ENCODE measurements at places on chromosomes 16 and 17. TPM values are rescaled to one million over a fixed set of nuclear protein-coding genes. Genes with fewer than 3 reads are reported as not detected.

Gene MYH2
- total RNA-seq: not detected

DNA sequence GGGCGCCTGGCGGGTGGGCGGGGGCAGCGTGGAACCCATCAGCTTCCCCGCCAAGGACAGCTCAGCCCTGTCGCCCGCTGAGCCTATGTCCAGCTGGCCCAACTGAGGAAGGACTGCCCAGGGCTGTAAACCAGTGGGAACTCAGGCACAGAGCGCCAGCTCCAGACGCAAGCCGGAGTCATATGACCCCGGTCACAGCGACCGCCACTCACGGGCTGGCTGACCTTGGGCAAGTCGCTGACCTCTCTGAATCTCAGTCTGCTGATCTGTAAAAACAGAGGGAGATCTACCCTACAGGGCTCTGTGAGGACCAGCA, 170.0 kb downstream of the C16orf78 start:
- DNase-seq: no peak

Gene MCRIP2
- total RNA-seq: 34.9 TPM

DNA sequence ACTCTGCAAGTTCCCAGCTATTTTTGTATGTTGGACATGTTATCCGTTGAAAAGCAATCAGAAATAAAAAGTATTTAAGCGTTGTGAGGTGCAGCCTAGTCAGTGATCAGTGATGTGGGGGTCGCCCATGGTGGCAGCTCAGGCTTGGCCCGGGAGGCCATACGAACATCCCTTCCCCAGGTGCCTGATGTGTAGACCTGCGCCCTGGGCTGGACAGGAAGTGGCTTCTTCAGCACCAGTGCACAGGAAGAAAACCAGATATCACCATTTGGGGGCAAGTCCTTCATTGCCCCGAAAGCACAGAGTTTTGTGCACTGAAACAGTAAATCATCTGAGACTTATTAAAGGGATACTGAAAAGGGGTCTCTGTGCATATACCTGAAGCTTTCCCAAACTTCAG, 98.9 kb downstream of the SOCS1 start:
- DNase-seq: no peak

GRCh38 chr17:8955021-8955959, 10.2 kb downstream of the PIK3R5 start:
- no peak for DNase-seq

Gene BCL6B
- total RNA-seq: 4.1 TPM

GRCh38 chr17:44627513-44628242, 28.6 kb upstream of the MEIOC start:
- DNase-seq: no peak

- DNase-seq: no peak
Measured at GRCh38 chr16:15599303-15600070, 43.5 kb downstream of the MARF1 start.

GRCh38 chr17:57574040-57574513, 171.0 kb downstream of the CCDC182 start:
- no peak for DNase-seq

- DNase-seq: no peak
Measured at GRCh38 chr17:49316258-49316570, 45.8 kb downstream of the ZNF652 start.

Measured in breast epithelium (tissue), 4 donors.